T47D (cell line): ENCODE measurements at places on chromosomes 1 and 21.
A peak's percentile ranks its signal among the peaks of the same experiment; 100 is the strongest.

DNA sequence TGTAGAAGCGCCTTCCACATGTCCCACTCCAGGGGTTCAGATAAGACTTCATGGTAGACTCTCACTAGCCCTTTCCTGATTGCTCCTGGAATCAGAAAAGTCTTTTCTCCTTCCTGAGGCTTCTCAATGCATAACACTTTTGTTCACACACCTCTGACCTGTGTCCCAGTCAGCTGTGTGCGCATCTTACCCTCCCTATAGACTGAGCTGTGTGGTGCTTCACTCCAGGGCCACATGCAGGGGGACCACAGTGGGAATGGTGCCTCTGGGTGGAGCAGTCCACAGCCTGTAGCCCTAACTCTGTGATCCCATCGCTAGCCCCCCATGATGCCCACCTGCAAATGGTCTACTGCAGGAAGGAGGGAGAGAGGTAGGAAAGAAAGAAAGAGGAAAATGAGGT, 84.0 kb upstream of the TLR5 start:
- no peak for DNase-seq

GRCh38 chr1:152018537-152018936, 18.3 kb downstream of the S100A11 start:
- no peak for DNase-seq

GRCh38 chr21:25567472-25567871, 39.8 kb downstream of the MRPL39 start:
- no peak for DNase-seq

DNA sequence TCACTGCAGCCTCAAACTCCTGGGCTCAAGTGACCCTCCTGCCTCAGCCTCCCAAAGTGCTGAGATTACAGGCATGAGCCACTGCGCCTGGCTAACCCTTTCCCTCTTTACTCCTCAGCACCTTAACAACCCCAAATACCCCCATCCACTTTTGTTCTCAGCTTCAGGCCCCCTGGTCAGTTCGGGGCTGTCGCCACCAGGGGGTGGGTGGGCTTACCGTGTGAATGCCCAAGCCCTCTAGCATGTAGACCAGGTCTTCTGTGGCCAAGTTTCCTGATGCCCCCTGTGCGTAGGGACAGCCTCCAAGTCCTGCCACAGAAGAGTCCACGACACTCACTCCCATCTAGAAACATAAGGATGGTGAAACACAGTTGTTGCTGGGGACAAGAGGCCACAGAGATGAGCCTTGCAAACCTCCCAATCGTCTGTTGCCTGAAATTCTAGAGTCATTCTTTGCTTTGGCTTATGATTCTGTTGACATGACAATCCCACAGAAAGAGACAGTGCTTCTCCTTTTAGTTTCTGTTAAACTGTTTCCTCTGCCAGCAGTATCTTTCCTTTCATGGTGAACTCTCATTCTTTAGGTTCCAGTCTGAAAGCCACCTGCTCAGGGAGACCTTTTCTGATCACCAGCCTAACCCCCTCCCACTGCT, 3.8 kb upstream of the GALE start:
- DNase-seq, result no peak

DNA sequence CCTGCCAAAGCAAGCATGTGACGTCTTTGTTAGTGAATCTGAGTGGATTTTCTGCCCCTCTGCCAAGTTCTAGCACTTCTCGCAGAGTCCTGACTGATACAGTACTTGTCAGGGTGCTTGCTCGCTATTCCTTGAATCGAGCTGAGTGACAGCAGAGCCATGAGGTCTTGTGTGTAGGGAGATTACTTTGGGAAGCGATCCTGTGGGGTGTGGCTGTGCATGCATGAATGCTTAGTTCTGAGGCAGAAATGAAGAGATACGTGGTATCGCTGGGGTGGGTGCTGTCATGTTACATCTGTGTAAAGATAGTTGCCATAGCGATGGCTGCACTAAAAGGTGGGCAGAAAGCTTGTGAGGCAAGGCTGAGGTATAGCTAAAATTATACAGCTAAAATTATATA, 19.3 kb upstream of the DNAJC28 start:
- DNase-seq, result no peak

GRCh38 chr1:33147997-33148314, 33.9 kb downstream of the TRIM62 start:
- DNase-seq, result no peak

DNA sequence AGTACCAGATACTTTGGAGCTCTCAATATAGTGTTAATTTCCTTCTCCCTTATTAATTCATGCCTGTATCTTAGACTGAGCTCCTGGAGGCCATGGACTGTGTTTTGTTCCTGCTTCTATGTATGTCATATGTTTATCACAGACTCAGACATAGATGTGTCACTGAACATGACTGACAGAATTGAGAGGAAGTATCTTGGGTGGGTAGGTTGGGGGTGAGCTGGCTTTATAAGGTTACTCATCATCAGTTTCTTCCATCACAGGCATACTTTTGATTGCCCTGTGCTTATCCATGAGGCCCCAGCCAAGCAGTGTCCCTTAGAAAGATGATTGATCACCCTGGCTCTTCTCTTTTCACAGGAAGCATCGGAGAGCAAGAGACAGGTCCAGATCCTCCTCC, 5.6 kb upstream of the SH3D21 start:
- no peak for DNase-seq

GRCh38 chr1:6249739-6250689, 6.0 kb downstream of the HES3 start:
- no peak for DNase-seq

GRCh38 chr1:82168482-82168881, 367.7 kb downstream of the ADGRL2 start:
- no peak for DNase-seq

DNA sequence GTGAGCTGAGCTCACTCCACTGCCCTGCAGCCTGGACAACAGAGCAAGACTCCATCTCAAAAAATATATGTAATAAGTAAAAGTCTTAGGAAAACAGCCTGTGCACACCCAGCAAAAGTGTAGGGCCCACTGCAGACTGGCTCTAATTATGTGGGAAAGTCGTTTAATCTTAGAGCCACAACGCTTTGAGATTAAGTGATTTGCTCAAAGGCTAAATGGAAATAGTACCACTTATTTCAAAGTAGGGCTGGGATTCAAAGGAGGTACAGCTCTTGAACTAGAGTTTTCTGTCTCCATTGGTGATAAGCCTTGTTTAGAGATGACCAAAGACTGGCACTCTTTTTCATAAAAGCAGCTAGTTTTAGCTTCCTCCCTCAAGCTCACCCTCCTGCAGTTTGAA, 2.2 kb downstream of the TACSTD2 start:
- no peak for DNase-seq

- DNase-seq, result no peak
Measured at GRCh38 chr1:228282329-228283042, 74.6 kb downstream of the OBSCN start.

- DNase-seq, result no peak
Measured at GRCh38 chr1:200473698-200474371, 64.0 kb upstream of the ZNF281 start.

DNA sequence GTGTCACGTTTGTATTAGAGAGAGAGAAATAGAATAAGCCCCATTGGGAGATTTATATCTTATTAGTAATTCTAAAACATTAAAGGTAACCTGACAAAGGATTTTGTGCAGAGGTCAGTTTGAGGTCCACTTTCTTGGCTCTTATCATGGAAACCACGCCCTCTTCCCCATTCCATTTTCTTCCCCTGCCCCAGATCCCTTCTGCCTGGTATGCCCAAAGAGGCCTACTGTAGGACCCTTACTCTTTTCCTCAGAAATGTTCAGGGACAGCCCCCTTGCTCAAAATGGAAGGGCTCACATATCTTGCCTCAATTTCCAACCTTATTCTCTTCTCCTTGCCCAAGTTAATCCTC, 9.6 kb downstream of the CCDC185 start:
- no peak for DNase-seq

DNA sequence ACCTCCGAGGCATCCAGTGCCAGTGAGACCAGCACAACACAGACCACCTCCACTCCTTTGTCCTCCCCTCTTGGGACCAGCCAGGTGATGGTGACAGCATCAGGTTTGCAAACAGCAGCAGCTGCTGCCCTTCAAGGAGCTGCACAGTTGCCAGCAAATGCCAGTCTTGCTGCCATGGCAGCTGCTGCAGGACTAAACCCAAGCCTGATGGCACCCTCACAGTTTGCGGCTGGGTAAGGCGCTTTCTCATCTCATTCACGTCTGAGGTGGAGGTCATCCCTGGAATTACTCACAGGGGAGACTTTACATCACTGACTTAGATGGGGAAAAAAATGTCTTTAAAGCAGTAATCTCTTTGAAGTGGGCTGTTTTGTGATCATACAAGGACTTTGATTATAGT, 106.3 kb downstream of the CD247 start:
- no peak for DNase-seq

DNA sequence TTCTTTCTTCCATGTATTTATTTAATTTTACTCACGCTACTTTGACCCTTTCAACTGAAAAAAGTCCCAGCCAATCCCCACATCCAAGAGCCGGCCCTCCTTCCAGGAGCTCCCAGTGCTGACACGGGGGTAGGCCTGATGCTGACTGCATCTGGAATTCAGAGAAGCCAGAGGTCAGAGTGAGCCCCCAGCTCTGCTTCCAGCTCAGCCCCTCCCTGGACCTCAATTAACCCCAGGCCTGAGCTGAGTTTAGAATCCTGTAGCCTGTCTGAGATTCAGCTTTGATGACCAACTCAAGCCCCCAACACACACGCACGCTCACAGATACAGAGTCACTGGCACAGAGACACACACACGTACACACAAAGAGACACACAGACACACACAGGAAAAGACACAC, 247.9 kb downstream of the NPHP4 start:
- no peak for DNase-seq

DNA sequence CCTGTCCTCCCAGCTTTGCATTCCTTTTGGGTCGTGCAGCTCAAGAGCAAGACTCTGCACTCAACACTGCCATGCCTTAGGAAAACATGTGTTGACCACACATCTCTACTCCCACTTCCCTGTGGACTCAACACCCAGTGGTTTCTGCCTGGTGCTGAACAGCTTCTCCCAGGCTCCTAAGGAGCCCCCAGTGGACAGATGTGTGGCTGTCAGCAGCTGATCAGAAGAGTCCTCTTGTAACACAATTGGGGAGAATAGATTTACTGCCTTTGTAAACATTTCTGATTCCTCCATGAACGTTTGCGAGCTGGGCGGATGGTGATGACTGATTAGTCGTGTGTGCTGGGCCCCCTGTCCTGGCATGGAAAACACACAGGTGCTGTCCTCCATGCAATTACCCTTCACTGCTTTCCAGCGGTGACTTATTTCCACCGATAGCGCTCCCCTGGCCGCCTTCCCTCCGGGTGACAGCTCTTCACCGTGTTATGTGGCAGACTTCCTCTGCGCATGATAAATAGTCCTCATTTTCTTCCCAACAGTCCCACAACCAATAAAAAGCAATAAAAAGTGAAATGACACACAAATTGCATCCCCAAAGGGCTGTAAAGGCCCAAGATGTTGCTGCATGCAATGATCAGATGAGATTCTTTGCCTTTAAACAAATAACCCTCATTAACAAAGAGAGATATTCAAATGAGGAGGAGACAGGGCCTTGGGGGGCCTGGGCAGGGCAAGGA, 249.4 kb upstream of the AJAP1 start:
- DNase-seq, result no peak

- no peak for DNase-seq
Measured at GRCh38 chr1:167090314-167090942, at the start of gene GPA33. Gene GPA33 (minus strand): TSS chr1:167090377. CDS start chr1:167090287, 90 bp downstream.

DNA sequence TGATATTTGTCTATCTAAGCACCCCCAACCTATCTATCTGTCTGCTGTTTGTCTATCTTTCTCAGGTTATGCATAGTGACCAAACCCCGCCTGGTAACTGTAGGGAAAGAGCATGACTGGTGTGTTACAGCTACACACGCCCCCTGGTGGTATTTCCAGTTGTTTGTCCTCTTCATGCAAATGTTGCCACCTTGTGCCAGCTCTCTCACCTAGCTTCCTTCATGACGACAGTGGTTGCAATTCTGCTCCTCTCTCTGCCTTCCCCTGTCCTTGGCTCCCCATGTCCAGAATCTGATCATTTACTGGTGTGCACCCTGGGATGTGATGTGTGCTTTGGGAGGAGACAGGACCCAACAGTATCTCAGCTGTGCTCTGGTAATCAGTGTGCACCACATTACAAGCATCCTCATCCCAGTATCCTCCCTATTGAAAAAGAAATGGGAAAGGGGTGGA, 8.1 kb upstream of the INKA2 start:
- DNase-seq, result peak; percentile 13

DNA sequence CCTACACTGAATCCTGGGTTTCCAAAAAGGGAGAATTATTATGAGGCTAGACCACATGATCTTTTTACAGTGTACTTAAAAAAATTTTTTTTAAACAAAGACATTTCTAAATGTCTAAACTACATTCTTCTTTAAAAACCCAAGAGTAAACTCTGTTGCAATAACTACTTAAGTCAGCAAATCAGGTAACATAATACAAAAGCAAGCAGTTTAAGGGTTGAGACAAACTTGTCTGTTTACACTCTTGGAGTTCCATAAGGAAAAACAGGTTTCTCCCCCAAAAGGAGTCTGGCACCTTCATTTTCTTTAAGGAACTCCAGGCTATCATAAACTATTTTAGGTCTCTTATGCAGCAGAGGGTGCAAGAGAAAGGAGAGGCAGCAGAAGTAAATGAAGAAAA, 12.5 kb upstream of the ANKRD45 start:
- DNase-seq, result no peak

- DNase-seq, result no peak
Measured at GRCh38 chr1:90986953-90987352, 34.9 kb downstream of the ZNF644 start.

DNA sequence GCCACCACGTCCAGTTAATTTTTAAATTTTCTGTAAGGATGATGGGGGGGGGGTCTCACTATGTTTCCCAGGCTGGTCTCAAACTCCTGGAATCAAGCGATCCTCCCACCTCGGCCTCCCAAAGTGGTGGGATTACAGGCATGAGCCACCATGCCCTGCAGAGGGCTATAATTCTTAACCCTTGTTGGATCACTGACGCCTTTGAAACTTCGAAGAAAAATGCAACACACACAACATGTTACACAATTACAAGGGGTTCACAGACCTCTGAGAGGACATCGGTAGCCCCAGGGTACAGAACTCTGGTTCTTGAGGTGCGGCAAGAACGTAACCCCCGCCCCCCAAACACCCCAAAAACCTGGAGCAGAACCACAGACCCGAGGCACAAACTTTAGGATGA, 8.4 kb upstream of the LUZP1 start:
- no peak for DNase-seq

GRCh38 chr1:91404151-91405012, at the start of gene HFM1:
Gene HFM1 (minus strand): TSS chr1:91404837. CDS start chr1:91401082, 3,755 bp downstream.
- DNase-seq, result no peak

- no peak for DNase-seq
Measured at GRCh38 chr1:53147174-53147573, 4.7 kb upstream of the SLC1A7 start.

GRCh38 chr1:109250454-109251276, 1.3 kb downstream of the CELSR2 start:
- DNase-seq, result no peak

GRCh38 chr1:31396633-31397351, 16.2 kb upstream of the SERINC2 start:
- peak; percentile 28 for DNase-seq
